Gastroesophageal sphincter (tissue), 4 donors: ENCODE measurements at places on chromosomes 3 and 15. TPM values are rescaled to one million over a fixed set of nuclear protein-coding genes. Genes with fewer than 3 reads are reported as not detected.

GOLGA8T gene
- total RNA-seq = not detected

CKMT1A gene
- total RNA-seq = not detected

DNA sequence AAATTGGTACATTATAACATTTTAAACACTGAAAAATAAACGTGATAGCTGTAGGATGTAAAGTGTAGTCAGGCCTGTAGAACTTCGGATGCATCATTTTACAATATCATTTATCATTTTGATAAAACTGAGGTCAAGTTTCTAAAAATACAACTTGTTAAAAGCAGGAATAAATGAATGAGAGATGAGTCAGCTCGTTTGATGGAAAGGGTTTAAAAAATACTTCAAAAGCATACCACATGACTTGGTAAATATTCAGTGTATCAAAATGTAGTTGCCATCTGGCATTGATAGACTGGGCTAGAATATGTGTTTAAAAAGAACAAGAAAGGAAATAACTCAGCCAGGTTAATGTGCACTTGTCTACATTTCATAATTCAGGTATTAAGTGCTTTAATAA is 357.0 kb downstream of the TIGIT start:
- no peaks in the 10 kb centered on the region for H3K27me3 ChIP-seq
- H3K36me3 ChIP-seq = no peaks in the 10 kb centered on the region
- H3K27ac ChIP-seq = peak overlapping the region; percentile 52
- no peak overlapping the region for H3K4me3 ChIP-seq
- ATAC-seq = no peak

- no peaks in the 10 kb centered on the region for H3K36me3 ChIP-seq
- no peaks in the 10 kb centered on the region for H3K27me3 ChIP-seq
These were observed 250.2 kb downstream of the THRB start for GRCh38 chr3:24244491-24244890.

- no peak overlapping the region for H3K27ac ChIP-seq
- no peaks in the 10 kb centered on the region for H3K36me3 ChIP-seq
- H3K4me3 ChIP-seq = no peak overlapping the region
These were observed 267.0 kb upstream of the CFAP20DC start for GRCh38 chr3:59316688-59317275.

GRCh38 chr3:71690341-71690841 is 34.8 kb downstream of the EIF4E3 start:
- H3K4me1 ChIP-seq = peaks cover 14% of the 10 kb centered on the region
- H3K36me3 ChIP-seq = no peaks in the 10 kb centered on the region
- H3K4me3 ChIP-seq = no peak overlapping the region
- ATAC-seq = peak; percentile 63
- H3K27me3 ChIP-seq = no peaks in the 10 kb centered on the region

LEKR1 gene
- total RNA-seq = not detected

- H3K36me3 ChIP-seq = no peaks in the 10 kb centered on the region
- no peak for ATAC-seq
- H3K27me3 ChIP-seq = no peaks in the 10 kb centered on the region
- no peaks in the 10 kb centered on the region for H3K4me1 ChIP-seq
These were observed 42.4 kb downstream of the RASA2 start for GRCh38 chr3:141529256-141529655.
